Astrocyte of the spinal cord (primary cell): ENCODE measurements at places on chromosomes 7 and 10.
A peak's percentile ranks its signal among the peaks of the same experiment; 100 is the strongest.

GRCh38 chr7:46859963-46860475 is 721.9 kb downstream of the TNS3 start:
- peak; percentile 28 for DNase-seq

- no peak for DNase-seq
Measured at GRCh38 chr10:1345368-1345767, 289.2 kb downstream of the WDR37 start.

- DNase-seq: no peak
Measured at GRCh38 chr7:64685741-64686140, 19.8 kb downstream of the ZNF107 start.

DNA sequence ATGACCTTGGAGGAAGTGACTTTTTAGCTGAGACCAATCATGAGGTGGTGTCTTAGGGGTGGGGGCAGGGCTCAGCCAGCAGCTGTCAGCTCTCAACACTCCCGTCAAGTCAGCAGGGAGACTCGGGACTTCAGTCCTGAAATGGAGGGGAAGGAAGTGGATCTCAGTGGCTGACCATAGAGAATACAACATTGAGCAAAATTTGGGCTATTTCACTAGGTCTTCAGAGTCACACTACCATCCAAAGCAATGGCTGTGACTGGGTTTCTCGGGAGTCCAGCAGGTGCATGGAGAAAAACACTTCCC is 16.8 kb upstream of the GIMAP6 start:
- no peak for DNase-seq

DNA sequence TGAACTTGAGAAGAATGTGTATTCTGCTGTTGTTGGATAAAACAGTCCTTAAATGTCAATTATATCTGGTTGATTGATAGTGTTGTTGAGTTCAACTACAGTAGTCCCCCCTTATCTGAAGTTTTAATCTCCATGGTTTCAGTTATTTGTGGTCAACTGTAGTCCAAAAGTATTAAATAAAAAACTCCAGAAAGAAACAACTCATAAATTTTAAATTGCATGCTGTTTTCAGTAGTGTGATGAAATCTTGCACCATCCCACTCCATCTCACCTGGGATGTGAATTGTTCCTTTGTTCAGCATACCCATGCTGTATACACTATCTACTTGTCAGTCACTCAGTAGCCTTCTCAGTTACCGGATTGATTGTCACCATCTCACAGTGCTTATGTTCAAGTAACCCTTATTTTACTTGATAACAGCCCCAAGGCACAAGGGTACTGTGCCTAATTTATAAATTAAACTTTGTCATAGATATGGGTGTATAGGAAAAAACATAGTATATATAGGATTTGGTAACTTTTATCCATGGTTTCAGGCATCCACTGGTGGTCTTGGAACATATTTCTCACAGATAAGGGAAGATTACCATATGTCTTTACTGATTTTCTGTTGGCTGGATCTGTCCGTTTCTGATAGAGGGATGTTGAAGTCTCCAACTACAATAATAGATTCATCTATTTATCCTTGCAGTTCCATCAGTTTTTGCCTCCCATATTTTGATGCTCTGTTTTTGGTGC is 57.1 kb downstream of the AOAH start:
- no peak for DNase-seq

GRCh38 chr7:134327896-134328295 is 11.2 kb upstream of the SLC35B4 start:
- peak; percentile 47 for DNase-seq

DNA sequence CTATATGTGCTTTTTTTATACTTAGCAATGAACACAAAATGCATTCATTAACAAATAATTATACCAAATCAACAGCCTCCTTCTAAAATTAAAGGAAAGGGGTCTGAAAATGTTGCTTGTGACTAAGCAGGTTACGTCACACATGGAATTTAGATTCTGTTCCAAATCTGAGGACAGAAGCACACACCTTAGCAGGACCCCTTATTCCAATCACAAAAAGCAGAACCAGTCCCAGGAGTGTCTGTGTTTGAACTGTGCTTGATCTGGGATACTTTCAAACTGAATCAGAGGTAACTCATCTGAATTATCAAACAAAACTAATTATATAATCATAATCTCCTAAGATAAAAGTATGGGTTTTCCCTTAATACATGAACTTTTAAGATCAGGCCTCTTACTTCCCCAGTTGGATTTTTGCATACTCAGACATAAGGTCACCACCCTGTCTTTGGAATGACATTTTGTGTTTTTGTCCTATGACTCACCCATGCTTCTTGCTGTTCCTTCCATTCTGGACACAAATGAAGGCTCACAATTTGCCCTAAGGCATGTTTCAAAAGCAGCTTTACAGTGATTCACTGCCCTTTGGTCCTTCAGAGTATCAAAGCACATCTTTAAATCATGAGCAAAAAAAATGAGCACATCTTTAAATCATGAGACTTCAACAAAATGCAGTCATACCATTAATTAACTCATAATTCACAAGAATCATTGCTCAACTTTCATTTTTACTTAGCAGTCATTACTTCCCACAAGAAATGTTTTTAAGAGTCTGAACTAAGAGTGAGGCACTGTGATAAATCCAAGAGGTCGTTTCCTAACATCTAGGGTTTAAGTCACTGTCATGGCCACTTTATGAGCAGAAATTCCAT is 35.5 kb downstream of the SEMA3C start:
- DNase-seq: peak; percentile 97

DNA sequence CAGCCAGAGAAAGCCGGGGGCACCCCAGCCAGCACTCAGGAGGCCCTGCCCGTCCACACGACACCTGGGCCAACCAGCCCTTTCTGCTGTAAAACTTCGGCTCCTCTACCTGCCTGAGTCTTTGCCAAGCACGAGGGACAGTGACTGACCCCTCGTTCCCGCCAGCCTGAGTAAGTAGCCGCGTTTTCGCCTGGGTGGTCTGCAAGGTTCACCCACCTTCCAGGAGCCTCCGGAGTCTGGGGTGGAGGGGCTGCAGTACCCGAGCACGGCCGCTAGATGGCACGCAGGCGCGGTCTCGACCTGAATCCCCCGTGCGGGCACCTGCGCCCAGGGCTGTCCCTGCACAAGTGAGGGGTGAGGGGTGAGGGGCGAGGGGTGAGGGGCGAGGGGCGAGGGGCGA is 192.7 kb downstream of the PTPRN2 start:
- DNase-seq: no peak

DNA sequence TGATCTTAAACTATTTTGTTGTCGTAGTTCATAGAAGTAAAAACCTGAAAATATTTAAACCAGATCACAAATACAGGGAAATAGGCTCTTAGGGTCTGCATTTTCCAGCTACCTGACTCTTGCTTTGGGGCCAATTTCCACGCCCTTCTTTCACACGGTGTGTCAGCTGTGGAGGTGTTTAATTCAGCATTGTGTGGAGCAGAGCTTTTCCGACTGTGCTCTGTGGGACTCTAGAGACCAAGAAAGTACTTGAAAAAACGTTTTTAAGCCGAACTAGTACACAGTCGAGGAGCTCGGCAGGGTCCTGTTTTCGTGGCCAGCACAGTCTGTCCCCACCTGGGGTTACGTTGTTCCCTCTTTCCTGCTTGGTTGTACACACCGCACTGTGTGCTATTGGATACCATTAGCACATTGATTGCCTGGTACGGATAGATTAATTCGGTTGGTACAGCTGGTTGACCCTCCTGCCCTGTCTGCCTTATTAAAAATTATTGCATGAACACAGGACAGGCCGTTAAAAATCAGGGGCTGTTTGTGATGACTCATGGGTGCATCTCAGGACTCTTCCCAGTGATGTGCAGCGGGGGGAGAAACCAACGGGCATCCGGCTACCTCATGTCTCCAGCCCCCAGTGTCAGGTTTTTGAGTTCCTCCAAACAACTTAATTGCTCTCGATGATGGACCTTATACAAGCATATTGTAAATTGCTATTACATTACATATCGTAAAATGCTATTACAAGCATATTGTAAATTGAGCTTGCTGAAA is 80.7 kb upstream of the BTBD16 start:
- DNase-seq: no peak

DNA sequence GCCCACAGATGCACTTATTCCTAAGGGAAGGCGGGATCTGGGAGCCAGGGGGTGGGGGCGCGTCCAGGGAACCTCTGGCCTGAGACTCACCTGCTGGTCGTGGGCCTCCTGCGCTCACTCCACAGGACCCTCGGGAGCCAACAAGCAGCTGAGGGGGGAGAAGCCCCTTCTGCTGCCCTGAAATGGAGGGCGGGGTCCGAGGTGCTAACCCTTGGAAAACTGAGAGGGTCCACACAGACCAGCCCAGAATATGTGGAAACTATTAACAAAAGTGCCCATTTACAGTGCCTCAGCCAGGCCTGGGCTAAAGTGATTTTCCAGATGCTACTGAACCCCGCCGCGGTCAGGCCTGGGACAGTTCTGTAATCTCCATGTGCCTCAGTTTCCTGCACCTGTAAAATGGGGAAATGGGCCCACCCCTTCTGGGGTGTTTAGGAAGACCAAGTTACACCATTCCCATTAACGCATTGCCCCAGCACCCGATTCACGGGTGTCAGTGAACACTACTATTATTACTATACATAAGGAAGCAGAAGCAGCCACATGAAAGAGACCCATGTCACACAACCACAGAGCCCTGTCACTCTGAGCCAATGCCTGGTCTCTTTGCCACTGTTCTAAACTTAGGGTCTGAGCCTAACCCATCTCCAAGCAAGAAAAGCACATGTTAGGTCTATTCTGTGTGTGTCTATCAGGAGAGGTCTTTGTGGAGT is 630 bp upstream of the VSTM4 start:
- no peak for DNase-seq

DNA sequence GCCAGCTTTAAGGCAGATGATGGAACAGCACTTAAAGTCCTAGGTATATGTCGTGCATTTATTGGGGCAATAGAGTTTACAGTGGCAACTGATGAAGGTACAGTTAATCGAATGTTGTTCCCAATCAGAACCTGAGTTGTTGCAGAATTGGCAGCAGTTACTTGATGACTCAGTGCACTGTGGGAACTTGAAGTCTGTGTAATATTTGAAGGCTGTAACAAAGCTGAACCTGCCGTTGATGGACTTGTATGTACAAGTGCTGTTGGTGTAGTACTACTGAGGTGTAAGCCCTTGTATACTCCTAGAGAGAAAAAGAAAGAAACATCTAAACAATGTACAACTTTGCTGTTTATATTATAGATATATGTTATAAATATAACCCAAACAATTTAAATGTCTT is 75.3 kb downstream of the EPC1 start:
- peak; percentile 62 for DNase-seq

GRCh38 chr7:106866298-106867281 is 1.5 kb downstream of the PIK3CG start:
- DNase-seq: no peak

DNA sequence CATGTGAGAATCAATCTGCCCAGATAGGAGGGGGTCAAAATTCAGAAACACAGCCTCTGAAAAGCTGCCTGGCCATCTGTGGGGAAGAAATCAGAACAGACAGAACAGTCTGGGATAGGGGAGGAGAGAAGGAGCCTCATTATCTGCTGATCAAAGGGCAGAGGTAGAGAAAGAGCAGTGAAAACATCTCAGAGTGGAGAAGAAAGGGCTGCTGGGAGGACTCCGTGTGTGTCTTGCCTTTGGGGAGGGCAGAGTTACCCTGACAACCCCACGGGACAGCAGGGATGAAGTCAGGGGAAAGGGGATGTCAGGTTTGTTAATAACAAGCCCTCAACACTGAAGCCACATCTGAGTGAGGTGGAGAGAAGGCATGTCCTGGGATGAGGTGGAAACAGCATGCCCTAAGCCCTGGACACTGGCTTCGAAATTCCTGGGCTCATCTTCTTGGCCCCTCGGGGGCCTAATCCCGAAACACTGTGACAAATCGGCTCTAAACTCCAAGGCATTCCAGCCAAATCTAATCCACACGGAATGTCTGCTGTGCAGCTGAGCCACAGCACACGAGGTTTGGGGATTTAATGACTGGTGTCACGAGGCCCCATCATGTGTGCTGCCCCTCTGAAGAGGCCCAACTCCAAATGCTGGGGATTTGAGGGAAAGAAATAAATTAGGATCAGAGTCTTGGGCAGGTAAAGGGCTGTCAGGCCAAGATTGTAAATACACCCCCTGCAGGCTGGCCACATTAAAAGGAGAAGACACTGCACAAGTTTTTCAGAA is 82.8 kb upstream of the FGFR2 start:
- no peak for DNase-seq

- DNase-seq: no peak
Measured at GRCh38 chr7:8303904-8304528, 42.0 kb upstream of the ICA1 start.

GRCh38 chr10:115417585-115418265 is 324.6 kb downstream of the ATRNL1 start:
- peak; percentile 50 for DNase-seq

DNA sequence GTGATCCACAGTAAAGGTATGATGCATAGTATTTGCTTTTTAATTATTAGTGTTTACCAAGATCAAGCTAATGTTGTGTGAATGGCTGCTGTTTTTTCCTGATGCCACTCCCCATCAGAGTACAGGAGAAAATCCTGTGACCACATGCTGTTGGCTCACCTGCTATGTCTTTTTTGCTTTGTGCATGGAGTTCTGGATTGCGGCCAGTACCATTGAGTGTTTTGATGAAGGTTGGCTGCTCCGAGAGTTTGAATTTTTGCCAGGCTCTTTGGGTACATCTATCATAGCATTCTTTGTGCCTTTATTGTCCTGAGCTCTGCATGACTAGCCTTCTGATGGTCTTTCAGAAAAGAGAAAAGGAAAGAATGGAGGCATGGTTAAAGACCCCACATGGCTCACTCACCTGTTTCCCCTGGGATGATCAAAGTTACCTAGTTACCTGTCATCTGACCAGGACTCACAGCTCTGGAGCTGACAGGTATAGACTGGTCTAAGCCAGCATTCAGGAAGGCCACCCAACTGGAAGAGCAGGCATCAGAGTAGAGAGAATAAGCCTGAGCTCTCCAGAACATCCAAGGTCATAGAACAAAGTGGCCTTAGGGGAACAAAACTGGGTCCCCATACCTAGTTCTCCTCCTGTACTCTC is 11.8 kb upstream of the SGPL1 start:
- DNase-seq: no peak

DNA sequence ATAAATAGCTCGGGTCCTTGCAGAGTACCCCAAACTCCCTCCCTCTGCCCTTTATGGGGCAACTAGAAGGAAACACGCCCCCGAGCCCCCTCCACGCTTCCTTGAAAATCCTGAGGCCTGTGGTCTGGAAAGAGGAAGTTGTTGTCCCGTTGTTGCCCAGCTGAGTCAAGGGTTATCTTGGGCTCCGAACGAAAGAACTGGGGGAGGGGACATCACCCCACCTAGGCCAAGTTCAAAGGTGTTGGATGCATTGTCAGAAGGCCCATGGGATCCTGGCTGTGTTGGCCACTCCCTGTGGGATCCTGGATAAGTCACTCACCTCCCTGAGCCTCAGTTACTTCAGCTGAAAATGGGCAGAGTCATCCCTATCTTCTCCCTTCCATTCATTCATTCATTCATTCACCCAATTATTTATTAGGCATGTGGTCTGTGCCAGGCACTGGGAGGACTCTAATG is at the start of gene CCL24:
CCL24 (minus strand) TSS at position 26 of the 456 bp plus-strand sequence. CDS start 91 bp downstream, outside the sequence.
- no peak for DNase-seq

- DNase-seq: no peak
Measured at GRCh38 chr10:13857451-13857850, 270.7 kb downstream of the PRPF18 start.
